ENCODE measurements at places on chromosomes 13 and 19.

DNA sequence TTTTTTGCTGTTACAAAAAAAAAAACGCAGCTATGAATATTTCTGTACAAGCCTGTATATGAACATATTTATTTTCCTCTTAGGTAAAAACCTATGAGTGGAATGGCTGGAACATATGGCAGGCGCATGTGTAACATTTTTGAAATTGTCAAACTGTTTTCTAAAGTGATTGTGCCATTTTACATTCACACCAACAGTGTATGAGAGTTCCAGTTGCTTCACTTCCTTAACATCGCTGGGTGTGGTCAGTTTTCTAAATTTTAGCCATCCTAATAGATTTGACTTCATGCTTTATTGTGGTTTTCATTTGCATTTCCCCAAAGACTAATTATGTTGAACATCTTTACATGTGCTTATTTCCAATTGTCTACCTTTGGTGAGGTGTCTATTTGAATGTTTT, 306.8 kb downstream of the KCNRG start:
- DNase-seq, result no peak

GRCh38 chr19:30882411-30883005, 466.7 kb downstream of the TSHZ3 start:
- no peak for DNase-seq

DNA sequence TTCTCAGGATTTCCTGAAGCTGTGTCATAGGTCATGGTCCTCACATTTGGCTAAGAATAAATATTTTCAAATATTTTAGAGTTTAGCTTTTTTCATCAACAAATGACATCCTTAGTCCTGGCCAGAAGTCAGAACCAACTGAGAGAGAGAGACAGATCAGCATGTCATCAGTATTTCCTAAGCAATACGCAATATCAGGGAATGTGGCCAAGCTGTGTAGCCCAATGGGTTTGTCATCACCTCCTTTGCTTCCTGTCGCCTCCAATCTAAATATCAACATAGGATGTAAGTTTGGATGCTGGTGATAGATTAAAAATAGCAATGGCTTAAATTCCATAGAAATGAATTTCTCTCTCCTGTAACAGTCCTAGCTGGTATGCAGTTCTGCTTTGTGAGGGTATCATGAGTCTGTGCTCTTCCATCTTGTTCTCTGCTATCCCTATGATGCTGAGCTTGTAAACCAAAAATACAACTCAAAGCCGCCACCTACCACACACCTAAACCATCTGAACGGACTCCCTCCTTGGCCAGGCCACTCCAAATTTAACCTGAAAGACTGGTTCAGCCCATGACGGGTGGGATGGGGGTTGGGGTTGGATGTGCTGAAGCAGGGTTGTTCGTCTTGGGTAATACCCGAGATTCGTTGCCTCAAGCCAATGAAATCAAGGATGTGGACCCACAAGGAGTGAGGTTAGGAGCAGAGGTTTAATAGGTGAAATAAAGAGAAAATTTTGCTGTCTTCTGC, 10.0 kb upstream of the IGSF23 start:
- peak; percentile 96 for DNase-seq

GRCh38 chr13:100541897-100542825, 46.4 kb downstream of the GGACT start:
- no peak for DNase-seq

DNA sequence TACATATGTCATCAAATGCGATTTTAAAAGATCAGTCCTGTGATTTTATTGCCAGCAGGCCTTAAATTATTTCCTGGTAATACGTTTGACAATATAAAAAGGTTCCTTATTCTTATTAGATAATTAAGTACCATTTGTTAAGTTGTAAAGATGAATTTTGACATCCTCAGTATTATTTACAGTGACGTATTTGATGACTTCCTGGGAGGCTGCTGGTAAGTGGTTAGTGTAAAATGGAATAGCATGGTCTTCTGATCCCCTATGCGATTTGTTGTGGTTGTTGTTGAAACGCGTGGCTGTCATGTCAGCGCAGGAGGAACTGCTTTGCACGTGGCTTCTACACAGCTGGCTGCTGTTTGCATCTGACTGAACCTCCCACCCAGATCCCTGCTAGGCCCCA, 99.7 kb downstream of the DCLK1 start:
- DNase-seq, result no peak

DNA sequence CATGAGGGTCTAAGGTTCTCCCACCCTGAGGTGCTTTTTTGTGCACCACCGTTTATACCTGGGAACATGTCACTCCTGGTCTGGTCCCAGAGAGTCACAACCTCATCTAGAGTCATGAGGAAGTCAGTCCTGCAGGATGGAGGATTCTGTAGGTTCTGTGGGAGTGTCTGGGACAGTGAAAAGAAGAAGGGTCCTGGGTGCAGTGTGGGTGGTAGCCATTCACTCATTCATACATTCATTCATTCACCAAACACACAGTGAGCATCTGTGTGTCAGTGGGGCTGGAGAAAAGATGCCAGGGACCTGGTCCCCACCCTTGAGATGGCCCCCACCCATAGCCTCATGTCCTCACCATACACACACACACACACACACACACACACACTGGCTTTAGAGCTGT, 8.7 kb upstream of the CEACAM18 start:
- DNase-seq, result no peak

GRCh38 chr13:98450539-98451111, 126.3 kb downstream of the STK24 start:
- DNase-seq, result no peak

DNA sequence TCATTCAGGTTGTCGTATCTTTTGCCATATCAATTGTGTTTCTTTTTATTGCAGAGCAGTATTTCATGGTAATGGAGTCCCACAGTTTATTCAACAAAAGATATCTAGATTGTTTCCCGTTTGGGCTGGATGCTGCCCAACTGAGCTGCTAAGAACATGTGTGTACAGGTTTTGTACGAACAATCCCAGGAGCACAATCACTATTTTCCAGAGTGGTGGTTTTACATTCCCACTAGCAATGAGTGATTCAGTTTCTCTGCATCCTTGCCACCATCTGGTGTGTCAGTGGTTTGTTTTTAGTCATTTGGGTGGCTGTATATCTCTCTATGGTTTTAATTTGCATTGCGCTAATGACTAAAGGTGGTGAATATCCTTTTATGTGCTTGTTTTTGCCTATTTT, 52.7 kb upstream of the ZDHHC20 start:
- DNase-seq, result no peak

DNA sequence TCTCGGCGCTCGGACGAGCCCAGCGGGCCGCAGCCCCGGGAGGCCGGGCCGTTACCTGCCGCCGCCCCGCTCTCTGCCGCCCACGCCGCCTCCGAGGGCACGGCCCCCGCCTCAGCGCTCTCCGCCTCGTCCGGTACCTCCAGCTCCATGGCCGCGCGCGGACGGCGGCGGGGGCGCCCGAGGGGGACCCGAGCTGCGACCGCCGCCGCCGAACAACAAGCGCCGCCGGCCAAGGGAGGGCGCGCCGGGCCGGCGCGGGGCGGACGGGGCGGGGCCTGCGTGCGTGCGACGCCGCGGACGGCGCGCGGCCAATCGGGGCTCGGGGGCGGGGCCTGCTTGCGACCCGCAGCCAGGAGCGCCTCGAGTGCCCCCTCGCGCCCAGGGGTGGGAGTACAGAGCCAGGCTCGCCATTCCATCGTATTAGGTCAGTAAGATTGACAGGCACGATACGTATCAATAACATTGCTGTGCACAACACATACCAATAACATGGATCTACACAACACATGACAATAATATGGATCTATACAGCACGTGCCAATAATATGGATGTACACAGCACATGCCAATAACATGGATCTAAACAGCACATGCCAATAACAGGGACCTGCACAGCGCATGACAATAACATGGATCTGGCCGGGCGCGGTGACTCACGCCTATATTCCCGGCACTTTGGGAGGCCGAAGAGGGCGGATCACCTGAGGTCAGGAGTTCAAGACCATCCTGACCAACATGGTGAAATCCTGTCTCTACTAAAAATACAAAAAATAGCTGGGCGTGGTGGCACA, at the start of gene PIP5K1C:
PIP5K1C (minus strand) TSS at position 227 of the 791 bp plus-strand sequence; CDS start at position 149, 78 bp downstream.
- no peak for DNase-seq

GRCh38 chr13:48624016-48624415, 29.7 kb upstream of the CYSLTR2 start:
- no peak for DNase-seq

- no peak for DNase-seq
Measured at GRCh38 chr19:33621065-33621785, 528 bp upstream of the CHST8 start.

- DNase-seq, result no peak
Measured at GRCh38 chr13:100881291-100881864, 206.8 kb upstream of the TMTC4 start.

GRCh38 chr13:28318496-28318895, 176.4 kb downstream of the FLT1 start:
- no peak for DNase-seq

DNA sequence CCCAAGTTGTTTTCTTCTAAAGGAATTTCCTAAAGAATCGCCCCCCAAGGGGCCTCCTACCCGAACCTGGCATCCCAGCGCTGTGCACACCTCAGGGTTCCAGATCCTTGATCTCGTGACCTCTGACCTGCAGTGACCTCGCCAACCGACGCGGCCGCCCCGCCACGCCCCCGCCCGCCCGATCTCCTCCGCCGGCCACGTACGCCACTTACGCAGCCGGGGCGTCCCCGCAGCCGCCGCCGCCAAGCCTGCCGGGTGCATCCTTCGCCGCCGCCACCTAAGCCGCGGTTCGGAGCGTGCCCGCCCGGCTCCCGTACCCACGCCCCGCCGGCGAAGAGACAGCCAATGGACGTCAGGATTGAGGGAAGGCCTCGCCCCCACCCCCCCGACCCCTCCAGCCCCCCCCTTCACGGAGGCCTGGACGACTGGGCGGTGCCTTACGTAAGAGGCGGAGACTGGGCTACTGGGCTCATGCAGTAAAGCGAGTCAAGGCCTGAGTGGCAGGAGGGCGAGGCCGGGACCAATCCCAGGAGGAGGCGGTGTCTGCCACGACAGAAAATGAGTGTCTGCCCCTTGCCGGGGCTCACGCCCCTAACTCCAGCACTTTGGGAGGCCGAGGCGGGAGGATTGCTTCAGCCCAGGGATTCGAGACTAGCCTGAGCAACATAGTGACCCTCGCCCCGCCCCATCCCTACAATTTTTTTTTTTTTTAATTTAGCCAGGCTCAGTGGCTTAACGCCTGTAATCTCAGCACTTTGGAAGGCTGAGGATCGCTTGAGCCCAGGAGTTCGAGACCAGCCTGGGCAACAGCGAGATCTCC, at the start of gene YIF1B:
YIF1B (minus strand) TSS at position 291 of the 820 bp plus-strand sequence; CDS start at position 261, 30 bp downstream.
- DNase-seq, result peak; percentile 68

GRCh38 chr19:18312092-18312534, 10.8 kb downstream of the LSM4 start:
- DNase-seq, result no peak

DNA sequence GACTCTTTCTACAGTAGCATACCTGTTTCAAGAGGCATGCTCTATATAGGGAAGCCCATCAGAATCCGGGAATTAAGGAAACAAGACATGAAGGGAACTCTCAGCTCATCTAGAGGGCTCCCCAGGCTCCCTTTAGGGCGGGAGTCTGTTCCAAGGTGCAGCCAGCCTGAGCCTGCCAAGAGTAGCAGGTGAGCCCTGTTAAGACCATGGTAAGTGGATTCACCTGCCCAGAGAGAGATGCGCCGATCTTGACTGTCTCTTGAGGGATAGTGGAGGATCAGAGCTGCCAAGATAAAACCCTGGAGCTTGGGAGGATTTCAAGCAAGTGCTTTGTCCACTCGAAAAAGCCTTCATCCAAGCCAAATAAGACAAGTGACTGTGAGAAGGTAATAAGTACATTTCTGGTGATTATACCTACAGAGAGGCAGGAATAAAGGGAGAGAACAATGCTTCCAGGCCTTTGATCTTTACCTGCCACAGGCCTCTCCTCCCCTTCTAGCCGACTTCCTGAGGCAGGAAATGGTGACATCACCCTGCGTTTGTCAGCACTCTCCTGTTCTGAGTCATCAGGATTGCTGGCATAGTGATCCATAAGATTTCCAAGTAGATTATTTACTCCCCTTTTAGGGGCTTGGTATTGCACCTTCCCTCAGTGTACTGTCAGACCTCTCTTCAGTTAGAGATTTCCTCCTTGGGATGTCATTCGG, 31.5 kb downstream of the KLF5 start:
- DNase-seq, result peak; percentile 72

DNA sequence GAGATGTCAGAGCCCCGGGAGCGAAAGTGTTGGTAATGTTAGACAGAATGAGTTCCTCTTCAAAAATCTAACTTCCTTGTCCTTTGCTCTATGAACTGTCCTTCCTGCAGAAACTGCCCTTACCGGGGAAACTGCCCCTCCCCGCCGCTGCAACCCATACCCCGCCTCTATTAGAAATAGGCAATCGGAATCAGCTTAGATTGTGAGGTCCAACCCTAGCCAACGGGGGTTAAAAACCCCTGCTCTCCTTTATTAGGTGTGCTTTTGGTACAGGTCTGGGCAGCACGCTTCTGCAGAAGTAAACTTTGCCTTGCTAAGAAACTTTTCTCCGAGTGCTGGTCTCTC, 11.5 kb upstream of the CAPNS1 start:
- no peak for DNase-seq

DNA sequence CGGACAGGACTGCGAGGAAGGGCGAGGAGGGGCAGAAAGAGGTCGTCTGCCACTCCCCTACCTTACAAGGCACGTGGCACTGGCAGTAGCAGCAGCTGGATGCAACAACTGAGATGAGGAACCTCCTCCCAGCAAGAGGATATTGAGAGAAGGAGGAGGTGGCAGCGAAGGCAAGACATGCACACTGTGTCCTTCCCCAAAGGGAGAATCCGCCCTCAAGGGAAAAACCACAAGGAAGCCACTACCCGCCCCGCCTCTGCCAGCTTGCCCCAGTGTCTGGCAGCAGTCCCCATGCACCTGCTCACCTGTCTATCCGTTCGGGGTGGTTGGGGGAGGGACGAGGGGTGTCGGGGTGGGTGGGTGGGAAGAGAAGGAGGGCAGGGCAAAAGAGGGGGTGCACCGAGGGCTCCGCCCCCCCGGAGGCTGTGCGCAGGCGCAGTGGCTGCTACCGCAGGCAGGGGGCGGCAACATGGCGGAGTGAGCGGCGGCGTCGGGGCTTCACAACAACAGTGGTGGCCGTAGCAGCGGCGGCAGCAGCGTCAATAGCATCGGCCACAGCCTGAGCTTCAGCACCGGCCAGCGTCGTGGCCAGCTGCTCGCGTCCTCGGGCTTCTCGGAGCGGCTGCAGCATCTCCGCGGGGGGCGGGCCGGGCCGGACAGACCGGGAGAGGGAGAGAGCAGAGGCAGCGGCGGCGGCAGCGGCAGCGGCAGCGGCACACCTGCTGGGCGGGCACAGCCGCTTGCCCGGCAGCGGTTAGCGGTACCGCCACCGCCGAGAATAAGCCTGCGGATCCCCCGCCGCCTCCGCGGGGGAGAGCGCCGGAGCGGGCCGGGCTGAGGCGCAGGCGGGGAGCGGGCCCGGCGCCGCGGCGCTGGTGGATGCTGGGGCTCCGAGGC, at the start of gene NBEA:
NBEA (plus strand) TSS at position 436 of the 897 bp plus-strand sequence. CDS start 551 bp downstream, outside the sequence.
- no peak for DNase-seq

DNA sequence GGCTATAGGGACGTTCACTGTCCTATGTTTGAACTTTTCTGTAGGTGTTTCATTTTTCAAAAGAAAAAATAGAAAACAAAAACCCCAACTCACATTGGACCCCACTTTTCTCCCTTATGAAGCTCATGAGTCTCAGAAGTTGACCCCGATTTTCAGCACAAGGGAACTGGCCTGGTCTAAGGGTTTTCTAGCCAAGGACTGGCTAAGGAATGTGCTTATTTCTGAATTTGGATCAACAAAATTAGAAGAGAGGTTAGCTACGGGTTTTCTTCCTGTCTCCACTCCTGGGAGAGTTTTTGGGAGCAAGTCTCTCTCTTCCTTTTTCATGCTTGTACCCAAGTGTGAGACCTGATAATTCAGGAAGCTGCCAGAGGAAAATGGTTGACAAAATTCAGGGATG, 453.2 kb downstream of the KLF12 start:
- DNase-seq, result no peak

GRCh38 chr13:28548872-28549271, 53.9 kb upstream of the FLT1 start:
- no peak for DNase-seq
